ENCODE measurements at places on chromosomes 16 and 17.

DNA sequence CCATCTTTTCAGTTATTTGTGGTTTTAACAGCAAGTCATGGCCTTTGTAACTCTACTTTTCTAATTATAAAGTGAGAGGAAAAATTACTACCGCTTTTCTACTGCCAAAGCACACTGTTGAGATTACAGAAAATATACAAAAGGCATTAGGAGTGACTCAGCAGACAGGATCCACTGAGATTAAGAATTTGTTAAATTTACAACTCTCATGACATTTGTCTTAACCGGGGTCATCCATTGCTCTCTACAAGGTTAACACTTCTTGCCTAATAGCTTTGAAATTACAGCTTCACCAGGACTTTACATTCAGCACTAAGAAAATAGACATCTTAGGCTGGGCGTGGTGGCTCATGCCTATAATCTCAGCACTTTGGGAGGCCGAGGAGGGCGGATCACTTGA lies 93.4 kb downstream of the SSH2 start:
- no peak for DNase-seq

DNA sequence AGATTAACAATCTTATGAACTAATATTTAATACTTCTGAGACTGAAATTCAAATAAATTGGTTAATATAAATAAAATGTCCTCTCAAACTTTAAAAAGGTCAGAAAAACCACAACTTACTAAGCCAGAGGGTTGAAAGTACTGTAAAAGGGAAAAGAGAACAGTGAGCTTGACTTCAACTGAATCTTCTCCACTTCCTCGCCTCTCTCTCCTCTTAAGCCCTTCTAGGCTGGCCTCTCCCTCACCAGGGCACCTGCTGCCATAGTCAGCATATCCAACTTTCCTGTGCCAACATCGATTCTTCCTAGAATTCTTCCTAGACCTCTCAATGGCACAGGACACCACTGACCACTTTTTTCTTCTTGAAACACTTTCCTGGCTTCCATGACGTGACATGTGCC lies 19.4 kb downstream of the GNA13 start:
- DNase-seq = no peak

- DNase-seq = peak; percentile 51
Observed at GRCh38 chr17:81396722-81397313, 1.6 kb downstream of the BAHCC1 start.

DNA sequence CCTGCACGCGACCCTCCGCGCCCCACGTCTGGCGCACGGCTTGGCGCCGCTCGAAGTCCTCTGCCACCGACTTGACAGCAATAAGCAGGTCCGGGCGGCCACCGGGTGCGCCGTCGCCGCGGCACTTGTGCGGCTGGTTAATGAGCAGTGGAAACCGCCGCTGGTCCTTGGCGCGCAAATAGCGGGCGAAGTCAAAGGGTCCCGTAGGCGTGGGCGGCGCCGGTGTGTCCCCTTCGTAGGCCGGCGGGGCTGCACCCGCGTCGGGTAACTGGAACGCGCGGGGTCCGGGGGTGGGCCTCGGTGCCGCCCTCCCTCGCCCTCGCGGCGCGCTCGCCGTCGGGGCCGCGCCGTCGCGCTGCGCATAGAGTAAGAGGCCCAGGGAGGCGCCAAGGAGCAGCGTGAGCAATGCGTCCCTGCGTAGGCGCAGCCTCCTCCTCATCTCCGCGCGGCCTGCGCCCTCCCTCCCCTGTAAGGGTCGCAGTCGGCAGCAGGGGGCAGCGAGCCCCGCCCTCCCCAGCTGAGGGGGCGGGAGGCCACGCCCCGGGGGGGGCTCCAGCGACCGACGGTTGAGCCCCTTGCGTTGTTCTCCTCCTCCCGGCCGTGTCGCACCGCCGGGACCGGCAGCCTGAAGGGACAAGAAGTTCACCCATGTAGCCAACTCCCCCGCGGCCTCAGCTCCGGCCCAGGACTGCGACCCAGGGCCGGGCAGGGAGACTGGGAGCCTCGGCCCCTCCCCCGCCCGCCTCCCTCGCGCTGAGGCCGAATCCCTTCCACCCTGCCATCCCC lies 558 bp downstream of the B3GNT9 start:
- peak; percentile 62 for DNase-seq

GRCh38 chr17:80795090-80795580 lies 196.5 kb upstream of the CHMP6 start:
- no peak for DNase-seq

DNA sequence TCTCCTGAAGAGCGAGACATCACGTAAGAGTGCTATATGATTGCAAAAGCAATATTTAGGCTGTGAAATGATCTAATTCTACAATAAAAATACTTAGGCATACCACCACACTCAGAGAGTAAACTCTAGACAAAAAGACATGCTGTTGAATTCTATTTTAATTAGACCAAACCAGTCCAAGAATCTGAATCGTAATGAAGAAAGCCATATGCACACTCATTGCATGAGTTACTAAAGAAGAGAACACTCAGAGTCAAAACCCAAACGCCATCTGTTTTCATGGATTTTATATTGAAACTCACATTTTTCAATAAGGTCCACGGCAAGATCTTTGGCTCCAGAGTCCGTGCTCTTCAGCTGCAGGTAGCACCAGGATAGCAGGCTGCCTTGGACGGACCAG lies 65.2 kb downstream of the ZZEF1 start:
- DNase-seq = no peak

DNA sequence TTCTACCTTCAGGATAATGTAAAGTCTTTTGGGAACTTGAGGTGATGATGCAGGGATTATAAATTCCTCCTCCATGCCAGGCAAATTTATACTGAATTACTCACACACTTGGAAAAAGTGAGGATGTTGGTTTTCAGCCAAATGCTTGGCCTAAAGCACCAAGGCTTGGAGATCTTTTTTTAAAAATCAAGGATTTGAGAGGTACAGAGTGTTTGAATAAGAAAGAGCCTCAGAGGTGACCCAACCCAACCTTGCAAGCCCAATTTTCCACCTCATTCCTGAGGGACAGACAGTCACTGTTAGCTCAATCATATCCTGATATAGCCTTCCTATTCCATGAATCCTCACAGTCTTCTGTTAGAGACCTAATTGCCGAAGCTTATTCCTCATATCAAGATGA lies 14.0 kb downstream of the GRIN2A start:
- no peak for DNase-seq

DNA sequence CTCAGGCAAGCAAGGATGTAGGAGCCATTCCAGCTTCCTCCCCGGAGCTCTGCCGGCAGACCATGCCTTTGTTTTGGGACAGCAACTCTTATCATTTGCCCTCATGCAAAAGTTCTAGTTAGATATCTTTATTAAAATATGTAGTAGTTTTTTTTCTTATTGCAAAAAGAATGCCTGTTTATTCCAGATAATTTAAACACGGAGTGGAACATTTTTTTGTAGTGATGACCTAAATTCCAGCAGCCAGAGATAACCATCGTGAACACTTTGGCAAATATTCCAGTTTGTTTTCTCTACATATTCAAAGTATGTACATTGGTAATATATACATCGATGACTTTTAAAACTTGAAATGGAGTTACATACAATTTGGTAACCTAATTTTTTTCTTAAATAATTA lies 54.8 kb downstream of the CRISPLD2 start:
- no peak for DNase-seq

GRCh38 chr16:56631197-56631596 lies 1.3 kb upstream of the MT1M start:
- no peak for DNase-seq

DNA sequence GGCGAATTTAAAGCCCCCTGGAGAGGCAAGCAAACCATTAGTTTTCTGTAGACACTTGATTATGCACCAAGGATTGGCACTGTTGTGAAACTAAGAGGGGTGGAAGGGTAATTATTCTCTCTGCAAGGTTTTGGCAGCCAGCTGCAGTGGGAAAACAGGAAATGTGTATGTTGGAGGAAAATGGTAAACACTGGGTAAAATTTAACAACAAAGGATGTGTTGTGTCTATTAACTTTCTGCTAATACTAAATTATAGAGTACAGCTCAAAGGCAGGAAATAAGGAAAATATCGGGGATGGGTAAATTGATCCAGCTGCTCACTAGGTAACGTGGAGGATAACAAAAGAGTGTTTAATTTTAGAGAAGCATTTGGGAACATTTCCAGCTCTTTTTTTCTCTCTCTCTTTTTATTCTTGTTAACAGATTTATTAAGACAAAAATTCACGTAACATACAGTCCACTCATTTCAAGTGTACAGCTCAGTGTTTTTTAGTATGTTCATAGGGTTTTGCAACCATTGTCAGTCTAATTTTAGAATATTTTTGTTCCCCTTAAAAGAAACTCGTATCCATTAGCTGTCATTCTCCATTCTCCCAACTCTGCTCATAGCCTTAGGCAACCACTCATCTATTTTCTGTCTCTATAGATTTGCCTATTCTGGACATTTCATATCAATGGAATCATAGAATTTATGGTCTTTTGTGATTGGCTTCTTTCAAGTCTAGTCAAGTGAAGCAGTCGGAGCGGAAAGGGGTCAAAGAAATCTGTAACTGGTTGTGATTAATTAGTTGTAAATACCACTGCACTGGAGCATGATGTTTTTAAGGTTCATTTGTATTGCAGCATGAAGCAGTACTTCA lies 41.8 kb downstream of the TANGO6 start:
- no peak for DNase-seq
